ENCODE measurements at places on chromosomes 5 and 9. TPM values are rescaled to one million over a fixed set of nuclear protein-coding genes. Genes with fewer than 3 reads are reported as not detected.

DDX41 gene
- 85.8 TPM for polyA plus RNA-seq

INPP5E gene
- polyA plus RNA-seq = 10.1 TPM

ALDH7A1 gene
- polyA plus RNA-seq = 112 TPM

SV2C gene
- polyA plus RNA-seq = not detected

ZNF454 gene
- polyA plus RNA-seq = 0.18 TPM

TBC1D13 gene
- polyA plus RNA-seq = 10.5 TPM

PPP3R2 gene
- polyA plus RNA-seq = not detected

SLC6A7 gene
- polyA plus RNA-seq = not detected

C5orf58 gene
- polyA plus RNA-seq = not detected

PCDHA13 gene
- polyA plus RNA-seq = 0.24 TPM

RBM27 gene
- 4.6 TPM for polyA plus RNA-seq

TMEM232 gene
- 0.16 TPM for polyA plus RNA-seq

NFX1 gene
- 9.7 TPM for polyA plus RNA-seq

PTBP3 gene
- 14.7 TPM for polyA plus RNA-seq

TAF11L5 gene
- not detected for polyA plus RNA-seq

LEAP2 gene
- polyA plus RNA-seq = 0.85 TPM

NAA35 gene
- 9.0 TPM for polyA plus RNA-seq

KLHL3 gene
- polyA plus RNA-seq = 0.48 TPM

PDGFRB gene
- polyA plus RNA-seq = not detected

ZNF879 gene
- 0.97 TPM for polyA plus RNA-seq

CAMK2A gene
- not detected for polyA plus RNA-seq

SURF1 gene
- 38.2 TPM for polyA plus RNA-seq

CA9 gene
- 0.15 TPM for polyA plus RNA-seq

CLK4 gene
- polyA plus RNA-seq = 3.0 TPM

TXNDC8 gene
- polyA plus RNA-seq = not detected

PCDHGB6 gene
- 0.04 TPM for polyA plus RNA-seq

BTNL8 gene
- polyA plus RNA-seq = not detected

RAD17 gene
- 12.3 TPM for polyA plus RNA-seq

PCAT7 gene
- not detected for polyA plus RNA-seq

PCDHB4 gene
- polyA plus RNA-seq = not detected

SPATA31D4 gene
- not detected for polyA plus RNA-seq

GABRA1 gene
- not detected for polyA plus RNA-seq

PLPP7 gene
- not detected for polyA plus RNA-seq

SLC25A2 gene
- not detected for polyA plus RNA-seq

PRSS3 gene
- 127 TPM for polyA plus RNA-seq

GGTA1 gene
- not detected for polyA plus RNA-seq

NEUROG1 gene
- not detected for polyA plus RNA-seq
